B cell (primary cell): ENCODE measurements at places on chromosomes 2 and 18. TPM values are rescaled to one million over a fixed set of nuclear protein-coding genes. Genes with fewer than 3 reads are reported as not detected.

The LAMA1 gene
- not detected in 2 replicates for polyA plus RNA-seq

- H3K36me3 ChIP-seq, result no peaks in the 10 kb centered on the region
- H3K27me3 ChIP-seq, result no peaks in the 10 kb centered on the region
- H3K27ac ChIP-seq, result no peak overlapping the region
- no peak overlapping the region for H3K4me3 ChIP-seq
Observed at GRCh38 chr2:52518678-52519077, 1248.9 kb upstream of the CHAC2 start.

The FIGN gene
- polyA plus RNA-seq, result not detected in 2 replicates

The DES gene
- not detected in 2 replicates for polyA plus RNA-seq

DNA sequence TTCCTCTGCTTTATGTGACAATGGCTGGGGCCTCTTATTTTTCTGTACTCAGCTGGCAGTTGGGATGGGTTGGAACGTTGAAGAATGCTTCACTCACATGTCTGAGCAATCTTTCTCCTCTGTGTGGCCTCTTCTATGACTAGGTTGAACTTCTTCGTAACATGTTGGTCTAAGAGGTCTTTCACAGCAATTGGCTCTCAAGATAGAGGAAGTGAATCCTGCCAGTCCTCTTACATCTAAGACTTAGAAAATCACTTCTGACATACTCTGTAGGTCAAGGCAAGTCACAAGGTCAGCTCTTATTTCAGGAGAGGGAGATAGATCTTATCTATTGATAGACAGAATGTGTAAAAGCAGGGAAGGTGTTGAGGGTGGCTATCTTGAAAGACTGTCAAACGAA lies 174.1 kb downstream of the NYAP2 start:
- no peak for DNase-seq
- no peaks in the 10 kb centered on the region for H3K27me3 ChIP-seq
- no peaks in the 10 kb centered on the region for H3K4me1 ChIP-seq
- H3K27ac ChIP-seq, result no peak overlapping the region
- no peak overlapping the region for H3K4me3 ChIP-seq
- no peaks in the 10 kb centered on the region for H3K36me3 ChIP-seq

- H3K36me3 ChIP-seq, result no peaks in the 10 kb centered on the region
- DNase-seq, result no peak
- no peaks in the 10 kb centered on the region for H3K4me1 ChIP-seq
- no peaks in the 10 kb centered on the region for H3K27me3 ChIP-seq
- H3K4me3 ChIP-seq, result no peak overlapping the region
- no peak overlapping the region for H3K27ac ChIP-seq
Observed at GRCh38 chr2:106614511-106615291, 127.5 kb downstream of the CD8B2 start.

DNA sequence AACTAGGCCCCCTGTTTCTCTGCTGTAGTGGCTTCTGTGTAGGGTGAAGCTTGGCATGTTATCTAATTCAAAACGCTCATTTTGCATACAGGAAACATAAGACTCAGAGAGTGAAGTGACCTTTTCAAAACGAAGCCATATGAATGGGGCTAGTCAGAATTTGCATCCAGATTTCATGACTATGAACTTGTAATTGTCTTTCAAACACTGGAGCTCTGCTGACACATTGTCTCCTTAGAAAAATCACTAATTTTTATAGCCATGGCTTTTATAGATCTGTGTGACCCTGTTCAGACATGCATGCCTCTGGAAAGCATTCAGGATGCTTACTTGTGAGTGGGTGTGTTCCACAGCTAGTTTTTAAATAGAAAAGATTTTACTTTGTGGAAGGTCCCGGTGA lies 444.3 kb upstream of the GCFC2 start:
- H3K4me3 ChIP-seq, result no peak overlapping the region
- H3K4me1 ChIP-seq, result no peaks in the 10 kb centered on the region
- no peak overlapping the region for H3K27ac ChIP-seq
- DNase-seq, result no peak
- no peaks in the 10 kb centered on the region for H3K36me3 ChIP-seq

DNA sequence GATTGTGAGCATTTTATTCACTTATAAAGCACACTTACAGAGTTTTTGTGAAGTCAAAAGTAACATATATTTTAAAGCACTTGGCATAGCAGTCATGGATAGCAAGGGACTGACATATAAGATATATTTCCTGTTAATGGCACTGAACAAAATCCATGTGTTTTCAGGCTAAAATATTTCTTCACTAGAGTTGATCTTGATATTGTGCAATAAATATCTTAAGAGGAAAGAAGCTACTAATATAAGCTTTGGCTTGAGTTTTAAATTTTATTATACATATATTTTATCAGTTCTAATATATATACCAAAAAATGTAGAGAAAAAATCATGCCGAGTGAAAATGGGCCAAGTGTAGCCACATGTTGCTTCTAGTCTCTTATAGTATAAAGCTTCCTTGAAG lies 189.7 kb upstream of the DPP10 start:
- no peaks in the 10 kb centered on the region for H3K4me1 ChIP-seq
- H3K4me3 ChIP-seq, result no peak overlapping the region
- H3K27me3 ChIP-seq, result no peaks in the 10 kb centered on the region
- no peaks in the 10 kb centered on the region for H3K36me3 ChIP-seq
